Stimulated activated CD8-positive, alpha-beta memory T cell treated with anti-CD3 and anti-CD28 coated beads, Interleukin-15, amount 100 ng/mL, for 4 hours (primary cell): ENCODE measurements at places on chromosomes 5 and 9.

- DNase-seq, result no peak
Observed at GRCh38 chr9:3080951-3081350, 237.1 kb upstream of the PUM3 start.

- DNase-seq, result no peak
Observed at GRCh38 chr5:62597314-62597713, 18.7 kb downstream of the LRRC70 start.

DNA sequence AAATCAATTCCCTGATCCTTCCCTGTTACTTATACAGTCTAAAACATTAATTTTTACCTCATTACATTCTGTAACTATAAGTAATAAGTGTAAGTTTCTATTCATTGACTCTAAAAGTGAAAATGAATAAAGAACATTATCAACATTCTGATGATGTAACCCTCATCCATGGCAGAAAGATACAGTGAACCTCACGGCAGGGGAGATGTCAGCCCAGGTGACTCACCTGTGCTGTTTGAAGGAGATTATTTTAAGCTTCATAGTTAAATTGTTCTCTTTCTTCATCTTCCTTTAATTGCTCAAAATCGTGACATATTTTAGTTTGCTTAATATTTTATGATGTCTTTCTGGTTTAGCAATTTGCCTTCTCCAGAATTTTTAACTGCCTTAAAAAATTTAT lies 268.1 kb downstream of the FSTL4 start:
- DNase-seq, result no peak

DNA sequence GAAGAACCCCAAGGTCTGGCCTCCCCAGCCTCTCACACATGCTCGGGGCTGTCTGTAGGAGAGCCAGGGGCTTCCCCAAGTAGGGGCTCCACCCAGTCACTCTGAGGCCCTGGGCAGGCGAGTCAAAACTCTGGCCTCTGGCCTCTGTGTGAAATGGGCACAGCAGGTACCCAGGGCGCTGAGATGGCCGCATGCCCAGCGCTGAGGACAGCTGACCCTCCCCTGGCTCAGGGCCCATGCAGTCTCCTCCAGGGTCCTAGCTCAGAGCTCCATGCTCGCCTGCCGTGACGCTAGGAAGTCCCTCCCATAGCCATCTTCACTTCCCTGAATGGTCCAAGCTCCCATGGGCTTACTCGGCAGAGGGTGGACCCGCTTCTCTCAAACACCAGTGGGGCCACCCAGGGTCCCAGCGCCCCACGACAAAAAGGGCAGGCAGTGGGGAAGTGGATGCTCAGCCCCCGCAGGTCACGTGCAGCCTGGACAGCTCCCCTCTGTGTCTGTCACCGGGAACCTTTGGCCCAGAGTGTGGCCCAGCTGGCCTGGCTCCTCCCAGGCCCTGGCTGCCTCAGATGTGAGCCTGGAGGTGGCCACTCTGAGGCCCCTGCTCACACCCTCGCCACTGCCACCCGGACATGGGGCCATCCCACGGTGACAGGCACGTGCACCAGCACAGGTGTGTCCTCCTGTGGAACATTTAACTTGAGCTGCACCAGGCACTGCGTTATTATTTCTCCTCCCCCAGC lies 12.2 kb upstream of the VAV2 start:
- DNase-seq, result no peak

DNA sequence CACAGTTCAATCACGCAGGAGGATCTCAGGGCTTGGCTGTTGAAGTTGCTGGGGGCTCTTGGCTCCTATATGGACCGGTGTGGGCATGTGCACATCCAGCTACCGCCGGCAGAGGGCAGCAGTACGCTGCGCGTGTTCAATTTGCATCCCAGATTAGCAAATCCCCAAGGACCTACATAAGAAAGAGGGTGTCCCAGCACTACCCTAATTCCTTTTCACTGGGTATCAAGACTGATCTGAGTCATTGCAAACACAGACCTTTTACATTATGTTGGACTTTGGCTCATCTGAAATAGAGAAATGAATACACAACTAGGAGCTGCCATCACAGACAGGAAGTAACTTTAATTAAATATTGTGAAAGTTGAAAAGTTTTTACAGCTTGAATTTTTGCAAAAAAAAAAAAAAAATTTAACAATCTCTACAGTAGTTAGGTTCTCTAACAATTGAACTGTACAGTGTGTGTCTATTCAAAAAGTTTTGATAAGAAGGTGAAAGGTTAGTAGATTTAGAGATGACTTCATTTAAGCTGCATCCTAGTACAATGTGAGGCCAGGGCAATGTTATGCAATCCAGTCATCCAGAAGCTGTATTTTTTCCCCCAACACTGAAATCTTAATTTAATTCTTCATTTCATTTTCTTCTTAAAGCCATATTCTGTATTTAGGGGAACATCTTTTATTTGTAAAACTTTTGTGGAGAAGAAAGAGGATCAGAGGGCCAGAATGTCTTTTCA lies 404.0 kb downstream of the EBF1 start:
- DNase-seq, result peak; percentile 25

- DNase-seq, result no peak
Observed at GRCh38 chr9:111966124-111966723, 69.6 kb downstream of the UGCG start.

DNA sequence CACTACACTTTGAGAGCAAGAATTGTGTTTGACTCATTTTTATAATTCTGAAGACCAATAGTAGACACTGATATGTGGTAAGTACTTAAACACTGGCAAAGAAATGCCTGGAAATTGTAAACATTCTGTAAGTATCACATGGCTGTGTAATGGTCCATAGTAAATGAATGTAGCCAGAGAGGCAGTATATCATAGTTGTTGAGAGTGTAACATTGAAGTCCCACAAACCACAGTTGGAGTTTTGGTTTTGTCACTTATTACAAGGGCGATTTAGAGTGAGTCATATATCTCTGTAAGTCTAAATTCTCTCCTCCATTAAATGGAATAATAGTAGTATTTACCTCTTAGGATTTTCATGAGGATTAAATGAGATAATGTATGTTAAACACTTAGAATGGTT lies 181.1 kb upstream of the MEF2C start:
- no peak for DNase-seq

GRCh38 chr5:75706016-75706415 lies 11.2 kb downstream of the POC5 start:
- no peak for DNase-seq

DNA sequence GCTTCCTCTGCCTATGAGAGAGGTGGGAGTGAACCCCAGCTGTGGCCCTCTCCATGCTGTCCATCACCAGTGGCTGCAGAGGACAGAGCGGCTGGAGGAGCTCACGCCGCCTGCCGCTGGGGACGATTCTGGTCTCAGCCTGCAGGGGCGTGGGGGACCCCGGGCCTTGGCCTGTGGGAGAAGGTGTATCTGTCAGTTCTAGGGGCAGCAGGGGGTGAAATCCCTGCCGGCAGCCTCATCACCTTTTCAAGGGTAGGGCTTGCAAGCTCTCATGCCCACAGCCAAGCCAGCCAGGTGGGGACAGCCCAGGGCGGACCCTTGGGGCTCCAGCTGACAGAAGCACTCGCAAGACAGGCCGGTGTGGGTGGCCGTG lies 80.2 kb downstream of the TSPAN17 start:
- DNase-seq, result no peak

- no peak for DNase-seq
Observed at GRCh38 chr9:104974053-104974962, 46.4 kb upstream of the ABCA1 start.

- no peak for DNase-seq
Observed at GRCh38 chr5:71482132-71482531, 26.7 kb downstream of the BDP1 start.

GRCh38 chr5:145908206-145908960 lies 28.0 kb upstream of the SH3RF2 start:
- DNase-seq, result no peak

- no peak for DNase-seq
Observed at GRCh38 chr5:11611011-11611410, 293.2 kb downstream of the CTNND2 start.

DNA sequence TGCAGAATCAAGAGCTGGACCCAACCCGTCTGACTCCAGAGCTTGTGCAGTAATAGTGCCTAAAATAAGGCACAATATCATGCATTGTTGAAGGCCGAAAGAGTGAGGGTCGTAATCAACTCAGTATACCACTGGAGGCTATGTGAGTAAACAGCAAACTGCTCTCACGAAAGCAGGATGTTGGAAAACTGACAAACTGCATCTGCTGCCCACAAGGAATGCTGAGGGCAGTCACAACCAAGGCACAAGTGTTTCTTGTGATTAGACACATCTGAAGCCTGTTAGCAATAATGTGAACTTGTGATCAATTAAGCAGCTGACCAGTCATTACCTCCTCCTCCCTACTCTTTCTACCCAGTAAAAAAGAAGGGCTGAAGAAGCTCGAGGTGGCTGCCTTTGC lies 48.8 kb downstream of the TRPM3 start:
- DNase-seq, result no peak

GRCh38 chr5:126124706-126125345 lies 298.4 kb upstream of the GRAMD2B start:
- DNase-seq, result no peak

DNA sequence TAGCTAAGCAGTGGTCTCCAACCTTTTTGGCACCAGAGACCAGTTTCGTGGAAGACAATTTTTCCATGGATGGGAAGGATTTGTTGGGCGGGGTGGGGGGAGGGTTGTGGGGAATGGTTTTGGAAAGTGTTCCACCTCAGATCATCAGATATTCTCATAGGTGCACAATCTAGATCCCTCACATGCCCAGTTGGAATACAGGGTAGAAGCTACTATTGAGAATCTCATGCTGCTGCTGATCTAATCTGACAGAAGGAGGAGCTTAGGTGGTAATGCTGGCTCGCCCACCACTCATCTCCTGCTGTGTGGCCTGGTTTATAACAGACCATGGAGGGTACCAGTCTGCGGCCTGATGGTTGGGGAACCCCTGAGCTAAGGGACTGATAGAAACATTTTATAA lies 662.7 kb upstream of the RGMB start:
- no peak for DNase-seq

DNA sequence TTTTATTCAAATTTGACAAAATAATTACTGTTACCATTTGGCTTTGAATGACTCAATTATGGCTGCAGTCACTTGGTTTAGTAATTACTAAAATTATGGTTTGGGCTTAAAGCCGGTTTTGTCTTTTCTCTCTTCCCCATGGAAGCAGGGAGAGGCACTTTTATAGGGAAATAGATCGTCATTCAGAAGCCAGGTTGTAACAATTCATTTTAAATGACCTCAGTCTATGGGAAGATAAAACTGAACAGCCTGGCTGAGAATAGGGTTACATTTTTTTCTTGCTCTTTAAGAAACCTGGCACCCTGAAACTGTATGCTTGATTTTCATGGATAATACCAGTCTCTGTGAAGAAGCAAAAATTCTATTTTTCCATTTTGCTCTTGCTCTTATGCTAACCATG lies 169.8 kb downstream of the SMC2 start:
- DNase-seq, result no peak

DNA sequence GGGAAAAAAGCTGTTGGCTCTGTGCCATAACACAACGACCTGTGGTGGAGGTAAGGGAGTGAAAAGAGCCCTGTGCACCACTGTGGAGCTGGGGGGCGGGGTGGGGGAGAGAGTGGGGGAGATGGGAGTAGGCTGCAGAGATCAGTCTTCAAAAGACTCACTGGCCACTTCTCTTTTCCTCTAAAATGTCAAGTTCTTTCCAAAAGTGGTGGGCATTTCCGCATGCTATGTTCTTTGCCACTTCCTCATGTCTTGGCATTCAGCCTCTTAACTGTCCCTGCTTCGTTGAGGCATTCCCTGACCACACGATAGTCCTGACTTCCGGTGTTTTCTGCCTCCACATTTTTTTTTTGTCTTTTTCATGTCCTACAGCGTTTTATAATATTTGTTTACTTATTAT lies 2.4 kb upstream of the PPP2R2B start:
- no peak for DNase-seq

DNA sequence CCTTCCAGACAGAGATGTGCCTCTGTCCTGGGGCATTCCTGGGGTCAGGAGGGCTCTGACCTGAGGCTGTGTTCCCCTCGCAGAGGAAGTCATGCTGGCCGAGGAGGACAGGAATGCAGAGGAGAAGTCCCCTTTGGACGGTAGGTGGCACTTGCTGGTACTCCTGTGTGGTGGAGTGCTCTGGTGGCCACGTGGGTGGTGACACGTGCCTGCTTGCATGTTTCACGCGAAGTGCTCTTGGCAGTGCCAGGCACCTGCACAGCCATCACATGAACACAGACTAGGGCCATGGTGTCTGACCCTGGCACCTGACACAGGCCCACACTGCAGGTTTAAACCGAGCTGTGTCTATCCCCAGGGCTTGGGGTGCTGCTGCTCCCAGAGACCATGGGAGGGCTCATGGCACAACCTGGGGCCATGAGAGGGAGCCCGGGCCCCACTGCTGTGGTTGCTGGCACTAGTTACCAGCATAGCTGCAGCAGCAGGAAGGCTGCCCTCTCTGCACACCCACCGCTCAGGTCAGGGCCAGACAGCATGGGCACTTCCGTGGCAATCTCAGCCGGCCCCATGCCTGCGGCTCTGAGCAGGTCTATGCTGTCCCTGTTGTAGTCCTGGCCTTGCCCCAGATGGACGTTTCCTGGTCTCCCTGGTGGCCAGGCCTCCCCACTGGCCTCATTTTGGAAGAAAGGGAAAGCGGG lies 79.3 kb downstream of the CACNA1B start:
- no peak for DNase-seq

DNA sequence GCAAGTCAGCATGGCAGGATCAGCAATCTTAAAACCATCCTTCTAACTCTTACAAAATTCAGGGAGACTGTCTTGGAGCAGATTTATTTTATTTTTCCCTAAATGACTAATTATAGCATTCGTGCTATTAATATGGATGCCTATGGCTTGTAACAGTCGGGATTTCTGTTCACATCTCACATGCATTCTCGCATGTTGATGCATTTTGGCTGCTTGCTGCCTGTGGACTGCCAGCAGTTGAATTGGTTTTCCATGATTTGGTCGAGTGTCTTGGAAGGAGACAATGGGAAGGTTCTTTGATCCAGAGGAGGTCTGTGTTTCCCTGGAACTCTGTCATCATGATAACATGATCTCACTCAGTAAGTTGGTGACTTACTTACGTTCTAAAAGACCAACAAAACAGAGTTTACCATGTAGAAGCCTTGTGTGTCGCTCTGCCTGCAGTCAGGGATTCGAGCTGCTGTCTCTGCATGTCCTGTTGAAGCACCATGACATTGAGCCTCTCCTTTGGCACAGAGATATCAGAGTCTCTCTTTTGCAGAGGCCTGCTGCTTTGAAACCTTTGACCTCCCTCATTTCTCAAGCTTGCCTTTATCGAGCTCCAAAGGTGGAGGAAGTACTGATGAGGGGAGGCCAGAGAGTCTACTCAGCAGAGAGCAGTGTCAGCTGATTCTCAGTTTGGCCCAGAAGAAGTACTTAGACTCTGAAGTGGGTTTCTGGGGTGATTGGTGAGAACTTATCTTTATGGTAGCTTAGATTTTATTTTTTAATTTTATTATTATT lies 82.4 kb downstream of the ARHGAP26 start:
- DNase-seq, result no peak

- DNase-seq, result no peak
Observed at GRCh38 chr5:10266137-10266536, 16.1 kb downstream of the CCT5 start.

- DNase-seq, result no peak
Observed at GRCh38 chr9:72464857-72465592, 56.4 kb upstream of the TMC1 start.

GRCh38 chr5:72108202-72109061 lies 1.2 kb downstream of the MAP1B start:
- no peak for DNase-seq
